ENCODE measurements at places on chromosomes 6 and 20.

GRCh38 chr20:19838468-19838867 lies 80.4 kb downstream of the RIN2 start:
- DNase-seq, result no peak

DNA sequence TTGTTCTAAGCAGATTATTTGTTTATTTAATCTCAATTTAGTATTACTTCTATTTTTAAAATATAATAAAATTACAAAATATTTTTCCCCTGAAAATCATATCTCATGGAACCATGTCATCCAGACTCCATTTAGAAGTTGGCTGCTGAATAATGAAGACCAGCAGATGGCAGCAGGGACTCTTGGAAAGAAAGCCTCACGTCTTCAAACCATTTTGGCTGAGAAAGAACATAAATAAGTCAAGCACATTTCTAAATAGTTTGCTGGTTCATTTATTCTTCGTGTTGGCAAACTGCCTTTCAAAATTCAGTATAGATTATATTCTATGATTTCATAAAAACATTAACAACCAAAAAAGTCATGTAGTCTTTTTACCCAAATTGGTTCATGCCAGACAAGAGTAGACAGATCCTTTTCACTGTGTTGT lies 71.7 kb downstream of the RCAN2 start:
- DNase-seq, result no peak

- no peak for DNase-seq
Measured at GRCh38 chr6:16907991-16908390, 146.7 kb upstream of the ATXN1 start.

- no peak for DNase-seq
Measured at GRCh38 chr20:5173751-5174150, 46.9 kb downstream of the CDS2 start.

DNA sequence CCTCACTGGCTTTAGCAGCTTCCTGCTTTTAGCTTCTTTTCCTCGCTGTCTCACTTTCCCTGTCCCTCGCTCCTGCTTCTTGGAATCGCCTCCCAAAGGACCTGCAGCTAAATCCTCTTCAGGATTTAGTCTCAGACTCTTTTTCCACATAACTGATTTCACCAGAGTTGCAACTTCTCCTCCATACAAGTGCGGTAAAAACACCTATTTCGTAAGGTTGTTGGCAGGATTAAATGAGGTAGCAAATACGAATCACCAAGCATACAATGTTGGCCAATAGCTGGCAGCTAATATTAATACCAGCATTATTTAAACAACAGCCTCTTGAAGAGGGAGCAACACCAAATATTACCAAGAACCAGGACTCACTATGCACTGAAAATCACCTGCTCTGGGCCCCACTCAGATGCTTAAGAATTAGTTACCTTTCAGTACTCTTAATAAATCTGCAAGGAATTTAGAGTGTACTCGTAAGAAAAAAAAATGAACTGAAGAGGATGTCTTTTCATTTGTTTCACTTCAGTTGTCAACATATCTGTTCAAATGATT lies 123.0 kb downstream of the DTNBP1 start:
- DNase-seq, result no peak

DNA sequence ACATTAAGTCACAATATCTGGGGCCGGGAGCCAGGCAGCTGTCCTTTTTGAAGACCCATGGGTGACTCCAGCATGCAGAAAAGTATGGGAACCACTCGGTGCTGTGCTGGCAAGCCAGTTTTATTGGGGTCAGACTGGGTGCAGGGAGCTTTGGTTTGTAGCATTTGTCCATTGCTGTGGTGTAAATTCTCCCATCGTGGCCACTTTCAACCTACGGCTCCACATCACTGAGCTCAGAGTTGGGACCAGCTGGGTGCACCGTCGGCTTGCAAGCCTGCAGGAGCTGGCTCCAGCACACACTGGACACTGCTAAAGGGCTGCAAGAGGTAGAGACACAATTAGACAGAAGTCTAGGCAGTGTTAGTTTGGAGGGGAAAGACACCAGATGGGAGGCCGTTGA lies 66.9 kb downstream of the SYNJ2 start:
- DNase-seq, result no peak

DNA sequence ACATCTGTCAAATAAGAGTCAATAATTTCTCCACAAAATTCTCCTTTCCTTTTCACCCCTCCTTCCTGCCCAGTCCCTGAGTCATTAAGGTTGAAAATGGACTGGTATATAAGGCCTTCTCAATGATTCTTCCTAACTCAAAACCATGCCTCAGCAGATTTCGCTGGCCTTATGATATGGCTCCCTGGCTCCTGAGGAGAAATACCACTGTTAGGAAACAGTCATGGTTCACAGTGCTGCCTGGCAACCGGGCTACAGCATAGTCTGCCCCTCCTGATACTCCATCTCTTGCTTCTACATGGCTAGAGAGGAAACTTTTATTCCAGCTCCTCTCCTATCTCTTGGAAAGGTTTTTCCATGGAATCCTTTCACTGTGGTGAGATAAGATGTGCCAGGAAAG lies 4.7 kb downstream of the UBE2J1 start:
- DNase-seq, result no peak

- no peak for DNase-seq
Measured at GRCh38 chr20:22402550-22402949, 181.8 kb downstream of the FOXA2 start.

DNA sequence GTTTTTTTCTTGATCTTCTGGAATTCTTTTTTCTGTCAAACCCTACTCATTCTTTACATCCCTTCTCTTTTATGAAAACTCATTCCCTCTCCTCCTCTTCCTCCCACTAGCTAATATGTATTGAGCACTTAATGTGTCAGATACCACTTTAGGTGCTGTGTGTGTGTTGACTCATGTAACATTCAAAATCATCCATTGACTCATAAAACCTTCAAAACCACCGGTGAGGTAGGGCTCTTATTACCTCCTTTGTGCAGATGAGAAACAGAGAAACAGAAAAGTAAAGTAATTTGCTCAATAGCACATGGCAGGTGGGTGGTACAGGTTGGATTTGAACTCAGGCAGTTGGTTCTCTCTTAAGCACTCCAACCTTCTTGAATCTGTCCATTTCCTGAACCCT lies 136.3 kb upstream of the NEDD9 start:
- no peak for DNase-seq

Measured in activated T-cell treated with anti-CD3 and anti-CD28 coated beads for 1 hour (primary cell).